ENCODE measurements at places on chromosomes 7 and 10.
A peak's percentile ranks its signal among the peaks of the same experiment; 100 is the strongest.

DNA sequence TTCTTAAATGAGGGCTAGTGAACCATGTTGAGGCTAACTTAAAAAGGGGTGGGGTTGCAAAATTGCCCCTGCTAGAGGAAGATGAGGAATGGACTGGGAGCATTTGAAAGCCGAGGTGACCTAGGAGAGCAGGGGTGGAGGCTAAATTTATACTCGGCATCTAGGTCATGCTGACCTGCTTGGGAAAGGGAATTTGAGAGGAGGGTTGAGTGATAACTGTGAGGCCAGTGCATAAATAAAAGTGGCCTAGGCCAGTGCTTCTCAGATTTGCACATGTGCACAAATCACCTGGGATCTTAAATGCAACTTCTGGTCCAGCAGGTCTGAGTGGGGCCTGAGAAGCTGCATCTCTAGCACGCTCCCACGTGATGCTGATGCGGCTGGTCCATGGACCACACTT, 70.4 kb downstream of the CDK1 start:
- no peak for DNase-seq

GRCh38 chr10:86644152-86644793, 10.1 kb upstream of the OPN4 start:
- DNase-seq: no peak

GRCh38 chr7:135965602-135966001, 11.6 kb downstream of the MTPN start:
- no peak for DNase-seq

DNA sequence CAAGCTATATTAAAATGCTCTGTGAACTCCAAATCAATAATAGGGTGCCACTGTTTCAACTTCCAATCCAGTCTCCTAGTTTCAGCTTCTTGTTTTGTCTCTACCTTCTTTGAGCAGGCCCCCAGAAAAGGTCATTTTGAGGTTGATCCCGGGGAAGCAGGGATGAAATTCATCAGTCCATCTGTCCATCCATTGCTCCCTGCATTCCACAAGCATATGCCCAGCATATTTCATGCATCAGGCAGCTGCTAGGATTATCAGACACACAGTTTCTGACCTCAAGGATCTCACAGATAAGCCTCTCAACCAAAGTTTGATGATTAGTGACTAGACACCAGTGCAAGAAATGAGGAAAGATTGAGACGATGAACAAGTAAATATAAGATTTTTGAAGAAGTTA, 186.6 kb upstream of the PDE1C start:
- DNase-seq: peak; percentile 18

GRCh38 chr10:87918254-87918859, 54.9 kb downstream of the PTEN start:
- peak; percentile 58 for DNase-seq

- DNase-seq: no peak
Observed at GRCh38 chr10:31147210-31147608, 115.5 kb upstream of the ZNF438 start.

DNA sequence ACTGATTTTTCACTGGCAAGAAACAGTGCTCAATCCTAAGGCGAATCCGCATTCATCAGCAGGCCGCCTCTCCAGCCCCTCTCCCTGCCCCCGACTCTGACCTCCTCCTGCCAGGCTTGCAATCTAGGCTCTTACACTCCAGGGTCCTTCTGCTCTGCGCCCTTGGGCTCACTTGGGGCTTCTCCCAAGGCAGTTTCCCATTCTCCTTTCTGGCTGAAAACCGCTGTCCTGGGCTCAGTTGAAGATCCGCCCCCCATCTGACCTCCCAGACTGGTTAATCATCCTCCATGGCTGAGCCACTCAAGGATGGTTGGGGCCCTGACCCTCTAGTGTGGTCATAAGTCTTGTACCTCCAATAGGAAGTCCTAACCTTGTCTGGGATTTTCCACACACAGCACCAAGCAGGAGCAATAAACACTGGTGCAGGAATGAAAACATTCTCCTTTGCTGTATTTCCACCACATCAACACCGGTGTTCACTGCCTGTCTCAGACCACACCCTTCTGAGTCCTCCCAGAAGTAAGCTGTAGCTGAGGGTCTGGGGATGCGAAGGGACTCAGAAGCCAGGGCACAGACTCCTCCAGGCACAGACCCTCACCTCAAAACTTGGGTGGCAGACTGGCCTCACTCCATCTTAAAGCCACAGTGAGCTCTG, 42.4 kb downstream of the TNS3 start:
- no peak for DNase-seq

GRCh38 chr10:105185161-105185560, 544.1 kb downstream of the SORCS3 start:
- DNase-seq: no peak

DNA sequence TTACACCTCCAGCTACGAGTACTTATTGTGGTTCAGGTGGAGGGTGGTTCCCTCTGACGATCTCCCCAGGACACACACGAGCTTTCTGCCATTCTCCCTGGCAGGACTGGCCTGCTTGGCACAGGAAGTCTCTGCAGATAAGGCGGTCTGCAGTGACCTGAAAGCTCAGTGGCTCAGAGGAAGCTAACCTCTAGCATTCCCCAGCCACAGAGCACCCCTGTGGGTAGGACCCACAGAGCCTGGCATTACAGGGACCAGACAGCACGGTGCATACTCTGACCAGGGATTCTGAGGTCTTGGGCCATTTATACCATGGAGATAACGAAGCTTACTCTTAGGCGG, 1.9 kb upstream of the GPR146 start:
- peak; percentile 88 for DNase-seq

DNA sequence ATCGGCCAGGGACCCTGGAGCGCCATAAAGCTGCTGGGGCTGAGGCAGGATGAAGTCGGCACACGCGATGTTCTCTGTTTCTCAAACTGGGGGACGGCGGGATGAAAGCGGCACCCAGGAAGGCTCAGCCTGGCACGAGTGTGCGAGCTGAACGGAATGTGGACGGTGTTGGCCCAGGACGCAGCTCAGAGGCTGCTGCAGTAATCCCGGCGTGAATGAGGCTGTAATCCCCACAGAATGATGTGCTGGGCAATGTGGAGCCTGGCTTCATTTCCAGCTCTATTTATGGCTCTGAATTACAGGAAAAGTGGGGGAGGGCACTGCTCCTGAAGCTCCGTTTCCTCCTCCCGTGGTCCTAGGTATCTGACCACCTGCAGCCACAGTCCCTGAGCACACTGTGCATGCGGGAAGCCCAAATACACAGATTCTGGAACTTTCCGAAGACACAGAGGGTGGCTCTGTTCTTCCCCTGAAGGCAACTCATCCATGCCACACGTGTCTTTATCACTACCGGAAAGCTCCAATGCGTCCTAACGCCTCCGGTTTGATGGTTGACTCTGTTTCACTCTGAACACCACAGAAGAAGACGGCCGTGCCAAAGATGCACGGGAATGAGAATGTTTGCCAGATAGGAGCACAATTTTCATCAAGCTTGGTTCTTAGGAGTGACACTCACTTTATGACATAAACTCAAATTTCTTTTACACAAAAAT, 37.6 kb downstream of the KLF6 start:
- no peak for DNase-seq

GRCh38 chr10:124436191-124436638, 13.6 kb downstream of the NKX1-2 start:
- no peak for DNase-seq

DNA sequence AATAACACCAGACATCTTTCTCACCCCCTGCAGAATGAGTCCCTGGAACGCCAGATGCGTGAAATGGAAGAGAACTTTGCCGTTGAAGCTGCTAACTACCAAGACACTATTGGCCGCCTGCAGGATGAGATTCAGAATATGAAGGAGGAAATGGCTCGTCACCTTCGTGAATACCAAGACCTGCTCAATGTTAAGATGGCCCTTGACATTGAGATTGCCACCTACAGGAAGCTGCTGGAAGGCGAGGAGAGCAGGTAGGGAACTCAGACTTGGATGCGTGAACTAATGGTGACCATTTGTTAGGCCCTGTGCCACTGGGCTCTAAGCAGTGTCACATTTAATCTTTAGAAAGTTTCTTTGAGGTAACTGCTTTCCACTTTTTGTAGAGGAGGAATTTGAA, 7.1 kb downstream of the VIM start:
- DNase-seq: no peak

GRCh38 chr7:105675934-105676371, 94.7 kb upstream of the EFCAB10 start:
- DNase-seq: peak; percentile 80

DNA sequence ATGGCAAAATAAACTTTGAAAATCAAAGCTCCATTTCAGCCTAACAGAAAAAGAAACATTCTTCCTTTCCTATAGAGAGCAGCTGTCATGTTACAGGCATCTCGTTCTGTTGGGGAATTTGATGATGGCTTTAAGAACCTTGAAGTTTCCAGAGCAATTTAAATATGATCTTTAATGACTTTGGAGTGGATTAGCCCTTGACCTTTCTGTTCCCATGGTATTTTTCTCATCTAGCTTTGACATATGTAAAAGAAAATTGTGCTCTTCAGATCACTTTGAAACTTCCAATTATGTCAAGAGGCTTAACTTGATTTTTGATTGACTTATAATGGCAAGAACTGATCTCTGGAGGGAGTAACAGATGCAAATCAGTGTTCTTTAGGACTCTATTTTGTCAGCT, 157.6 kb upstream of the SEMA3E start:
- no peak for DNase-seq
